NCI-H1092 treated with DMSO at 0.1 percent for 48 hours (cell line): ENCODE measurements at places on chromosomes 6 and 20.

- no peak for DNase-seq
Measured at GRCh38 chr6:75551367-75551952, 50.2 kb upstream of the SENP6 start.

DNA sequence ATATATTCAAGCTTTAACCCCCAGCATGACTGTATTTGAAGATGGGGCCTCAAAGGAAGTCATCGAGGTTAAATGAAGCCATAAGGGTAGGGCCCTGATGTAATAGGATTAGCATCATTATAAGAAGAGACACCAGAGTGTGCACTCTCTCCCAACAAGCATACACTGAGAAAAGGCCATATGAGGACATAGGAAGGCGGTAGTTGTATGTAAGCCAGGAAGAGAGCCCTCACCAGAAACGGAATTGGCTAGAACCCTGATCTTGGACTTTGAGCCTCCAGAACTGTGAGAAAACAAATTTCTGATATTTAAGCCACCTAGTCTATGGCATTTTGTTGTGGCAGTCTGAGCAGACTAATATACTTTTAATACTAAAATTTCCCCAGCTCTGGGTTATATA is 150.1 kb upstream of the STXBP5 start:
- DNase-seq, result no peak

DNA sequence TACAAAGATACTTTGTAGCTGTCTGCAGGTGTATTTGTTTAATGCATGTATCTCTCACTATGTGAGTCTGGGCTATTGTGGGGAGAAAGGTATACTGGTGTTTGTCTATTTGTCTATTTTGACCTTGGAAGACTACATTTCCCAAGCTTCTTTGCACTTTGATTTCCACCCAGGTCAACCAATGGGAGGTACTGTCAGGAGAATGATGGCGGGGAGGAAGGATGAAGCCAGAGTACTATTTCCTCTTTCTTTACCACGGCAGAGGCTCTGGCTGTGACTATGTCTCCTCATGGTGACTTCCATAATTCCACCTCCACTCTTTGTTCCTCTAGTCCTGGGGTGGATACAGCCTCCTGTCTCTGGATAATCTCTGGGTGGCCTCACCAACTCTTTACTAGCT is 23.1 kb downstream of the LBP start:
- DNase-seq, result no peak

GRCh38 chr6:41571021-41571780 is 25.0 kb downstream of the FOXP4 start:
- no peak for DNase-seq

- DNase-seq, result no peak
Measured at GRCh38 chr20:23626040-23626620, 11.6 kb downstream of the CST3 start.

DNA sequence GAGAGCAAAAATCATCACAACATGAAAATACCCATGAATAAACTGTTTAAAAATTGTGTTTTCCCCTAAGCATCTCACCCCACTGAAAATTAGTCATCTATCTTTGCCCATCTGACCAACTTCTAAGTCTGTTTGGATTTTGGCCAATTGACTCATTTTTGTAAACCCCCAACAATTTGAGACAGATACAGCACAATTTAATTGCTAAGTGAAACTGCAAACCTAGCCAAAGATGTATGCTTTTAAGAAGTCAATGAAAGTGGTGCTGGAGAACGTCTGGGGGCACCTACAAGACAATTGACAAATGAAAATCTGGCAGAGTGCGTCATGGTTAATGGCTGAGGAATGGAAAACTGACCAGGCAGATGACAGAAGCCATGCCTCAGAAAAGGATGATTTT is 30.9 kb upstream of the SLC24A3 start:
- no peak for DNase-seq

GRCh38 chr20:61134296-61135030 is 117.6 kb upstream of the CDH4 start:
- DNase-seq, result no peak

- no peak for DNase-seq
Measured at GRCh38 chr6:38282911-38283310, 356.8 kb downstream of the BTBD9 start.

GRCh38 chr6:105819745-105820144 is 266.4 kb upstream of the PRDM1 start:
- DNase-seq, result no peak

- no peak for DNase-seq
Measured at GRCh38 chr20:46967646-46968045, 73.0 kb downstream of the EYA2 start.

- no peak for DNase-seq
Measured at GRCh38 chr6:2158596-2159271, 86.7 kb downstream of the GMDS start.

- no peak for DNase-seq
Measured at GRCh38 chr6:39577446-39578165, 147.6 kb downstream of the KIF6 start.

GRCh38 chr6:41767112-41767833 is 12.4 kb downstream of the FRS3 start:
- DNase-seq, result no peak

- DNase-seq, result no peak
Measured at GRCh38 chr6:145257704-145258103, 477.6 kb downstream of the EPM2A start.

- DNase-seq, result no peak
Measured at GRCh38 chr6:7515363-7515762, 26.1 kb upstream of the DSP start.

DNA sequence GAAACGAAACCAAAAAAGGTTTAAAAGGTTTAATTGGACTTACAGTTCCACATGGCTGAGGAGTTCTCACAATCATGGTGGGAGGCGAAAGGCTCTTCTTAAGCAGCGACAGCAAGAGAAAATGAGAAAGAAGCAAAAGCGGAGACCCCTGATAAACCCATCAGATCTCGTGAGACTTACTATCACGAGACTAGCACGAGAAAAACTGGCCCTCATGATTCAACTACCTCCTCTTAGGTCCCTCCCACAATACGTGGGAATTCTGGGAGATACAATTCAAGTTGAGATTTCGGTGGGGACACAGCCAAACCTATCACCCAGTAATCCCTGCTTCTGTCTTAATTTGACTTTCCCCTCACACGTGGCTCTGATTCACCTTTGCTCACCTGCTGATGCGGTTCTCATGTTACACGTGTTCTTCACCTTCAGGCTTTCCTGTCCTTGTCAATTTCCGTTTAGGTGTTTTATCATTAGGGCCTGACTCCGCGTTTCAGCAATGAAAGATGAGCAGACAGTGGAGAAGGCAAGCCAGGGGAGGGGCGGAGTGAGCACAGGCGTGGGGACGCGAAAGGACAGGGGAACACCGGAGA is 57.1 kb downstream of the AGPAT4 start:
- DNase-seq, result no peak

- no peak for DNase-seq
Measured at GRCh38 chr20:49388744-49389143, 93.7 kb downstream of the KCNB1 start.

DNA sequence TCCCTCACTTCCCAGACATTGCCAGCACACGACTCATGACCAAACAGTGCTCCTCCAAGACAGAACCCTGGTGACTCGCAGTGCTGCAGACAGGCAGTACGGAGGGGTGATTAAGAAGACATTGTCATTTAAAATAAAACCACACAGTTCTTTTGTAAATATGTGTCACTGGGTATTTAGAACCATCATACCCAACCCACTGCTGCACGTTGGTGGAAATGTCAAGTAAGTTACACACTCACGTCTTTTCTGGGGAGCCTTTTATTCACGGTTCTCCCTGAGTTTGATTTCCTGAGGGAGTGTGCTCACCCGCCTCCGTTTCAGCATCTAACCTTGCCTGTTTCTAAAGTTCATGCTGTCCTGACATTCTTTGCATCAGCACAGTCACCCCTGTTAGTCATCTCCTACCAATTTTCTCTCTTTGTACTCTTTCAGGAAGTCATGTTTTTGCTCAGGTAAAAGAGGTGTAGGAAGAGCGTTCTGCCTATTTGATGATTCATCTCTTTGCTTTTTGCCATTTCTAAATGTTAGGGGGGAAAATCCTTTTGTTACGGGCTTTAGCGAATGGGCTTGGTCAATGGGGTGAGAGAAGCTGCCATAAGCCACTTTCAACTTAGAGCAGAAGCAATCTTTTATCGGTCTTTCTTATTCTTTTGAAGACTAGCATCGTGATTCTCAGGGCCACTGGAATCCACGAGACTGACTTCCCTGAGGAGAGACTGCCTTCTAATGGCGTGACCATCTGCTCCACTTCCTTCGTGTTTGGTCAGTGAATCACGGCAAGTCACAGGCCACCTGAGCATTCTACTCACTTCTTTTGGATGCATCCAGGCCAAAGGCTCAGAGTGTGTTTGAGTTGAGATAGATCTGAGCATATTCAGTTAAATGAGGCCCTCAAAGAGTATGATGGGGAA is 512.8 kb upstream of the JARID2 start:
- DNase-seq, result no peak

DNA sequence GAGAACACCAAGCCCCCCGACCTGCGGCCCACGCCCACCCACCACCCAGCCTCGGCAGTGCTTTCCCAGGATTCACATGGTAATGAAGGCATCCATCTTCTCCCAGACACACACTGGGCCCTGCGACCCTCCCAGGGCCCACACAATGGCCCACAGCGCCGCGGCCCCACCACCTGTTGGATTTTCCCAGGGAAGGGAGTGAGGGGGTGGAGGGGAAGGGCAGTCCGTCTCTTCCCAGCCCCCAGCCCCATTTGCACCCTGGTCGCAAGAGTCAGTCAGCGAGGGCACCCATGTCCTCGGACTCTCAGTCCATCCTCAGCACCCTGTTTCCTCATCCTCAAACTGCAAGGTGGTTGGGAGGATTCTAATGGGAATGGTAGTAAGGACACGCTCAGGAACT is 23.7 kb upstream of the ID1 start:
- DNase-seq, result no peak

DNA sequence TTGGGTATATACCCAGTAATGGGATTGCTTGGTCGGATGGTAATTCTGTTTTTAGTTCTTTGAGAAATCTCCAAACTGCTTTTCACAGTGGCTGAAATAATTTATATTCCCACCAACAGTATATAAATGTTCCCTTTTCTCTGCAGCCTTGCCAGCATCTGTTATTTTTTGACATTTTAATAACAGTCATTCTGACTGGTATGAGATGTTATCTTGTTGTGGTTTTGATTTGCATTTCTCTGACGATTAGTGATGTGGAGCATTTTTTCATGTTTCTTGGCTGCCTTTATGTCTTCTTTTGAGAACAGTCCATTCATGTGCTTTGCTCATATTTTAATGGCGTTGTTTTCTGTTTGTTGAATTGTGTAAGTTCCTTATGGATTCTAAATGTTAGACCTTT is 641.6 kb downstream of the HACE1 start:
- DNase-seq, result no peak

- no peak for DNase-seq
Measured at GRCh38 chr6:156449569-156449968, 327.6 kb upstream of the ARID1B start.

DNA sequence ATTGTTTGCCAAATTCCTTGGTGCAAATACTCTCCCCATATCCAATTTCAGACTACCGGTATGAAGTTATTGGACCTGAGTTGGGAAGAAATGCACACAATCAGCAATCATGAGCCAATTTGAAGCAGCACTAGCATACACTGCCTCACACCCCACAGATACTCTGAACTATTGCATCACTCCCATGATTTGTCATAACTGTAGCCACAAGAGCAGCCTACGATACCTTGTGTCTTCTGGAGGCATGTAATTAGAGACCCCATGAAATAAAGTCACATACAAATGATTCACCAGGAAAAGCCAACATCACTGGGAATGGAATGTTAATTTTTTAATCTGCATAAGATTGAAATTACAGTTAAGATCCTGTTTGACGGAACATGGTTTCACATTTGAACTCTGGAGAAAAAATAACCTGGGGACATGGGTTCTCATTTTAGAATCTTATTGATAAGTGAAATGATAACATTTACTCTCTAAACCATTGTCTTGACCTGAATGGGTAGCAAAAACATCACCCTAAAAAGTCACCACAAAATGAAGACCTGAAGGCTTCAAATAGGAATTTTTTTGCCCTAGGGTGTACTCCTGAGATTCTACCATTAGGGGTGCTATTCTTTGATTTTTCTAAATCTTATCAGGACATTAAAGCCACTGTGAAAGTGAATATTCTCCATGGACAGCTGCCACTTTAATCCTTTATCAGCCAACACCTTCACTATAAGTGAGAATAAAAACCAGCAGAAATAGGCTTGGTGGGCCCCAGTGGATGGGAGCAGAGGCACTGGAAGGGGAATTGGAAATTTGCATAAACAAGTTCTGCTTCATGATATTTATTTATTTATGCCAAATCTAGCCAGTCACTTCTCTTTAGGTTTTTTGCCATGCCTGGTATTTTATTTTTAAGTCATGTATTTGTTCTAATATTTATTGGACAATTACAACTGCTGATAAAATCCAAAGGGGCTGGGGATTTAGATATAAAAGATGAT is 34.5 kb upstream of the HBS1L start:
- DNase-seq, result no peak

- DNase-seq, result no peak
Measured at GRCh38 chr6:45830441-45831139, 185.1 kb downstream of the CLIC5 start.

DNA sequence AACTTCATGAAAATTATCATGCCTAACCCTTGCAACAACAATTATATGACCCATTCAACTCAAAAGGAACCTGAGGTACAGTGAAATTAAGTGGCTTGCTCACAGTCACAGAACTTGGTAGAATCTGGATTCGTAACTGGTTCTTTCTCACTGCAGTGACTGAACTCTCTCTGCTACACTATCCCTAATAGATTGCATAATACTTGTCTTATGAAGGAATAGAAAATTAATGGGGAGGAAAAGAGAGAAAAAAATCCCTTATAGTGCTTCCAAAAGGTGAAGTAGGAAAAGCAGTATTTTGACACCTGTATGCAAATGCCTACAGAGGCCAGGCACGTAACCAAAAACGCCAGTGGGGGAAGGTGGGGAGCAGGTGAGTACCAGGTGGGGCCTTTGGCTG is 186.6 kb downstream of the LY86 start:
- no peak for DNase-seq

GRCh38 chr6:111855753-111856152 is 17.5 kb downstream of the FYN start:
- DNase-seq, result no peak

DNA sequence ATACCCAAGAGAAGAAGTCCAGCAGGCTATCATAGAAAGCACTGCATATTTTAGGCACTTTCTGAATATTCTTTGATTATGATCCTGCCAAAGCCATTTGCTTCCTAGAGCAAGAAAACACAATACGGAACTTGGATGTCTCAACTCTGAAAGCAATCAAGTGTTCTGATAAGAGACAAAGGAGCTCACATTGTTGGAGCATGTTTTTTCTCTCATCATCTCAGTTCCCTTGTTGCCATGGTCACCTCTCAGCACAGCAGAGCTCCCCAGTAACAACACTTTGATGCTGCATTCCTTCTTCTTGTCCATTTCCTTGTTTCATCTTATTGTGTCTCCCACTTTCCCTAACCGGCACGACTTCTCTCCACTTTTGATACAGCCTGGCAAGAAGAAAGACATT is 168.7 kb upstream of the FUT9 start:
- DNase-seq, result no peak
